ENCODE measurements at places on chromosomes 16 and 17.
A peak's percentile ranks its signal among the peaks of the same experiment; 100 is the strongest.

GRCh38 chr17:76022973-76023899 lies 3.9 kb downstream of the EVPL start:
- DNase-seq, result no peak

GRCh38 chr17:31724026-31724425 lies 135.0 kb downstream of the COPRS start:
- peak; percentile 51 for DNase-seq

DNA sequence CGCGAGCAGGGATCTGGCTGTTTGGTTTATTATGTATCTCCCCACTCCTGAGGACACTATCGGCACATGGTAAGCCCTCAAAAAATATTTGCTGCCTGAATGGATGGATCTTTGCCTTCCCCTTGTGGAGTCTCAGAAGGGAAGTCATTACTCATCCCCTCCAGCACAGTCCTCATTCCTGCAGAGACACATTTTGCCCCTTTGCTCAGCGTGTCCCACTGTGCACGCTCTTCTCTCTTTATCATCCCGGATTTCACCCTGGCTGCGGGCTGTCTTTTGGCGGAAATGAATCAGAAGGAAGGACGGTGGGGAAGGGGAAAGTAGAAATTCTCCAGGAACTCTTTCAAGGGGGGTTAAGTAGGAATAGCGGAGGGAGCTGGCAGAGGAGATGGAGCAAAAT lies 125.2 kb upstream of the CDC42EP4 start:
- no peak for DNase-seq

GRCh38 chr17:51764387-51764971 lies 394.0 kb downstream of the CA10 start:
- peak; percentile 20 for DNase-seq

- no peak for DNase-seq
These were observed 156.6 kb upstream of the MAF start for GRCh38 chr16:79757163-79757562.

DNA sequence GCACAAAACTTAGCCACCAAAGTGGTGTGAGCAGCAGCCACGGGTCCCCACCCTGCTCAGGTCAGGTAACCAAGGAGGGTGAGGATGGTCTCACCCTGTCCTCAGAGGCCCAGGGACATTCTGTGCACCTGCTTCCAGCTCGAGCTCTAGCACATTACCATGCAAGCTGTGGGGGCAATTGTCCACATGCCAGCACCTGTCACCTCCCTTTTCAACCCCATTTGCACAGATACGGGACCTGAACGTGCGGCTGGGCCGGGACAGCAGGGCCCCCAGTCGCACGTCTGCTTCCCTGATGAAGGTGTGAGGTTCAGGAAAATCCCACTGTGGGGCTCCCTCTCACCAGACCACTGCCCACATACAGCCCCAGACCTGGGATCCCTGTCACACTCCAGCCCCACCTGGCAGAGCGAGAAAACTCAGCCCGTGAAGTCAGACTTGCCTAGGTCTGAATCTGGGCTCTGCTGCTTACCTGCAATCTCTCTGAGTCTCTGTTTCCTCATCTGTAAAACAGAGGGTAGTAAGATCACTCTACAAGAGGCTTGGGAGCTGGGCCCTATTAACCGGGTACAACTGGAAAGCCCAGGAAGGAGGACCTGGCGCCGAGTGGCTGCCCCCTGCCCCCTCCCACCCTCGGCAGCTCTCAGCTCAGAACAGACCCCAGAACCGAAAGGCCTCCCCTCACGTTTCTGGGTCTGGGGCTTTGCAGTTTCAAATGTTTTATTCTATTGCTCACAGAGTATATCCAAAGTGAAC lies 7.9 kb downstream of the WFIKKN2 start:
- DNase-seq, result no peak

- no peak for DNase-seq
These were observed 4.3 kb downstream of the CAMKK1 start for GRCh38 chr17:3888343-3889171.

DNA sequence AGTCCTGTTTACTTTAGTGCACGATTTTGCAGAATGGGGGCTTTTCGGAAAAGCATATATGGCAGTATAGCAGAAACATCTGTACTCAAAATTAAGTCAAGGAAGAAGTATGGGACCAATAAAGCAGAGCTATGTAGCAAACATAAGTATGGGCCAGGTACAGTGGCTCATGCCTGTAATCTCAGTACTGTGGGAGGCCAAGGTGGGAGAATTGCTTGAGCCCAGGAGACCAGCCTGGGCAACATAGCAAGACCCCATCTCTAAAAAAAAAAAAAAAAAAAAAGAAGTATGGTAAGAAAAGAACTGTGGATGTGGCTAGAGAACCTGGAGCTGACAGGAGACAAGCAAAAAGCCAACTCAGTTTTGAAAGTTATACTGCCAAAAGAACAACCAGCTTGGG lies 36.1 kb downstream of the ZNF652 start:
- no peak for DNase-seq

DNA sequence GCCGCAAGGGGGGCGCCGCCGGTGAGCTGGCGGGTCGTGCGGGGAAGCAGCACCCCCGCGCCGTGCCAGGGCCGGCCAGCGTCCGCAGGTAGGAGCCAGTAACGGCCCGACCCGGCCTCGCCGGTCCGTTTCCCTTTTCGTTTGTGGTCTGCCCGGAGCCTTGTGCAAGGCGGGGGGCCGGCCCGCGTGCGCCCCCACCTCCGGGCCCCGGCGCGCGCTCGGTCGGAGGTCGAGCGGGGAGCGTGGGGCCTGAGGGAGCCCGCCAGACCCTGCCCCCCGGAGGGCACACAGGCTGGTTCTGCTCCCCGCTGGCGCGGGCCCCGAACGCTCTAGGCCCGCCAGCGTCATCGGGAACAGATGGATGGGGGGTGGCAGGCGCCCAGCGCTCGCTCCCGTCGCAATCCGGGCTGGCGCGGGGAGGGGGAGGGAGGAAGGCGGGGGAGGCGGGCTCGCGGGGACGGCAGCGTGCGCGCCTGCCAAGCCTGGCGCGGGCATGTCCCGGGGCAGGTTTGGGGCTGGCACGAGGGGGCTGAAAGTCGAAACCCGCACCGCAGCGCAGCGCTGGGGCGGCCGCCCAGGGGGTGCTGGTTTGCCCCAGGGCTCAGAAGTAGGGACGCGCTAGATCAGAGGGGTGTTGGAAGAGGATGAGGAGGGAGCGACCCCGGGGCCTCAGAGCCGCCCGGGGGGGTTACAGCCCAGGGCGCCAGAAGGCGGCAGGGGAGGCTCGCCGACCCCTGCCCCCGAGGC lies 1.5 kb upstream of the GSE1 start:
- no peak for DNase-seq

DNA sequence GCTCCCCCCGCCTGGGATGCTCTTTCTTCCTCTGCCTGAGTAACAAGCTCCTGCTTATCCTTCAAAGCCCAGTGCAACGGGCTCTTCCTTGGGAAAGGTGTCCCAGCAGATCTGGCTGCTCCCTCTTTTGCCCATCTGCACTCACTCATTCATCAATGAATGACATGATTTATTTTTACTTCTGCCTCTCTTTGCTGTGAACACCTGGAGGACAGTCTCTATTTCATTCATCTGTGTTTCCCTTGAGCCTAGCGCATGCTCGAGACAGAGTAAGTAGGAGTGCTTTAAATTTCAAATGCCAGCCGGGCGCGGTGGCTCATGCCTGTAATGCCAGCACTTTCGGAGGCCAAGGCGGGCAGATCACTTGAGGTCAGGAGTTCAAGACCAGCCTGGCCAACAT lies 22.0 kb upstream of the GINS2 start:
- no peak for DNase-seq

DNA sequence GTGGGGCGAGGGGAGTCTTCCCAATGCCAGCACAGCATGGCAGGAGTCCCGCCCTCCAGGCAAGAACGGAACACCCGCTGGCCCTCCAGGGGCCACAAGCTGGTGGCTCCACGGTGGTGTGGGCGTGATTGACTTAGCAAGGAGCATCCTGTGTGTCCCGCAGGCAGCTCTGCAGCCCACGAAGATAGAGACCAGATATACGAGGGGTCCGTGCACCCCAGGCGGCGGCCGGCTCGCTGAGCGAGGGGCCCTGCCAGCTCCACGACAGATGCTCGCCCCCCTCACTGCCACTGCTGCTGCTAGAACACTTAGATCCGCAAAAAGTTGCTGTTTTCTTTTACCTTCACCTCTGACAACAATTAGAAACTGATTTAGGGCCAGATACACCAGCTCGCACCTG lies 10.0 kb upstream of the CACNA1H start:
- DNase-seq, result no peak

- DNase-seq, result no peak
These were observed 534.0 kb downstream of the MAF start for GRCh38 chr16:79066561-79066960.

Data from glomerular endothelial cell (primary cell).